ENCODE measurements at places on chromosomes 5 and 9. TPM values are rescaled to one million over a fixed set of nuclear protein-coding genes. Genes with fewer than 3 reads are reported as not detected.

- H3K27me3 ChIP-seq, result no peaks in the 10 kb centered on the region
- H3K27ac ChIP-seq, result no peak overlapping the region
- H3K4me1 ChIP-seq, result peaks cover 2% of the 10 kb centered on the region
These were observed 4.8 kb downstream of the N4BP3 start for GRCh38 chr5:178117923-178118701.

Gene PCDHB12
- 6.6 TPM for total RNA-seq

DNA sequence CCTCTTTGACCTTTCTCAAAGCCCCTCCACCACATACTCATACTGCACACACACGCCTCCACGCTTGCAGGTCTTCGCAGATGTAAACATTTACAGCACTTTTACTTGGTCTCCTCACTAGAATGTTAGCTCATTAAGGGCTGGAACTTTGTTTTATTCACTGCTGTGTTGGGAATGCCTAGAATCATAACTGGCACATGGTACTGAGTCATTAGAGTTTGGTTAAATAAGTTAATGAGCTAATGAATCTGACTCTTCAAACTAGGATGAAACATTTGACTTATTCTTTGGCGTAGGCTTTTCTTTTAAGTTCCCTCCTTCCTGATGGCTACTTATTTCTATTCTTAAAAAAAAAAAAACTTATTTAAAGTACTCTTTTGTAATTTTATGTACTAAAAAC, 28.9 kb downstream of the MAN2A1 start:
- no peaks in the 10 kb centered on the region for H3K4me1 ChIP-seq
- DNase-seq, result no peak
- H3K36me3 ChIP-seq, result no peaks in the 10 kb centered on the region

- no peak for DNase-seq
- H3K4me3 ChIP-seq, result no peak within 1 kb of the TSS
- H3K36me3 ChIP-seq, result no peaks in the 10 kb centered on the region
- H3K27me3 ChIP-seq, result no peaks in the 10 kb centered on the region
- H3K27ac ChIP-seq, result no peak within 1 kb of the TSS
These were observed at the start of gene IFNA6 for GRCh38 chr9:21350787-21351186. Gene IFNA6, minus strand, starts transcription at chr9:21350887. Its CDS starts 0 bp downstream, at chr9:21350887.

Gene TNFSF15
- 0.34 TPM for total RNA-seq

GRCh38 chr9:32399110-32399815, 14.8 kb downstream of the ACO1 start:
- no peaks in the 10 kb centered on the region for H3K36me3 ChIP-seq
- no peaks in the 10 kb centered on the region for H3K27me3 ChIP-seq
- DNase-seq, result no peak

Gene SPINK13
- total RNA-seq, result not detected

- no peak for DNase-seq
- no peaks in the 10 kb centered on the region for H3K4me1 ChIP-seq
- no peaks in the 10 kb centered on the region for H3K27me3 ChIP-seq
- H3K36me3 ChIP-seq, result no peaks in the 10 kb centered on the region
- no peak overlapping the region for H3K4me3 ChIP-seq
These were observed 309.6 kb upstream of the CD180 start for GRCh38 chr5:67506241-67506640.

- H3K27ac ChIP-seq, result no peak overlapping the region
- no peak overlapping the region for H3K4me3 ChIP-seq
- no peaks in the 10 kb centered on the region for H3K36me3 ChIP-seq
These were observed 71.4 kb upstream of the STXBP1 start for GRCh38 chr9:127540664-127541041.

- H3K4me3 ChIP-seq, result no peak overlapping the region
- H3K27ac ChIP-seq, result no peak overlapping the region
- peaks cover 2% of the 10 kb centered on the region for H3K27me3 ChIP-seq
- no peaks in the 10 kb centered on the region for H3K36me3 ChIP-seq
These were observed 680.8 kb upstream of the SEMA6A start for GRCh38 chr5:117255211-117256027.

GRCh38 chr5:125176005-125176390, 429.6 kb upstream of the ZNF608 start:
- H3K36me3 ChIP-seq, result no peaks in the 10 kb centered on the region
- H3K27ac ChIP-seq, result no peak overlapping the region
- no peaks in the 10 kb centered on the region for H3K4me1 ChIP-seq
- H3K27me3 ChIP-seq, result no peaks in the 10 kb centered on the region

Gene FUT7
- 0.08 TPM for total RNA-seq

Gene DMRT3
- total RNA-seq, result not detected

- no peak for DNase-seq
- no peak overlapping the region for H3K27ac ChIP-seq
- no peaks in the 10 kb centered on the region for H3K4me1 ChIP-seq
- no peaks in the 10 kb centered on the region for H3K27me3 ChIP-seq
These were observed 283.2 kb downstream of the DMAC1 start for GRCh38 chr9:7516376-7516775.

GRCh38 chr9:115209601-115210306, 91.8 kb upstream of the TNC start:
- no peak for DNase-seq
- H3K4me3 ChIP-seq, result no peak overlapping the region
- H3K27ac ChIP-seq, result no peak overlapping the region

Gene OBP2B
- total RNA-seq, result not detected

DNA sequence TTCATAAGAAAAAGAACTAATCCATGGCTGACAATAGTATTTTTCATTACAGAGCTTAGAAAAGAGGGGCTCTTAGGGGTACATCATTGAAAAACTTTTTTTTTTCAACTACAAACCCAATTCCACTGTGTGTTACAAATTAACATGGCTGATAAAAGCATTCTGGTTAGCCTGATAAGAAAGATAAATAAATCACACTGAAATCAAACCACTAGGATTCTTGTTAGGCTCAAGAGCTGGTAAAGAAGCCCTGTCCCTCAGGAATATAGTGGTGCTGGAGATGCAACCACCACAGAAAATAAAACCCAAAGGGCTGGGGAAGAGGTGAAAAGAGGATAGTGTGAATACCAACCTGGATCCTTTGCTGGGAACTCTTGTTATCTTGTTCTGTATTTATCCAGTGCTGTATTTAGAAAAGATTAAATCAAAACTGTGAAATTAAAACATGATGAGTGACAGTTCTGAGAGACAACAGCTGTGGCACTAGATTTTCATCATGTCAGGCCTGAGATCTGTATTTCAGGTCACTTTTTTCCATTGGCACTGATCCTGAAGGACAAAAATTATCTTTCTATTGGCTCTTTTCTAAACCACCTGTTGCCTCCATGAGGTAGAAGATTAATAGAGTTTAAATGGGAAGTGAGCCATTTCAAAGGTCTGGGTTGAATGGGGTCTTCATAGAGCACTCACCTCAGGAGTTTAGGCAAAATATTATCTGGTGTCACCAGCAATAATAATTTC, 118.6 kb downstream of the ARRDC3 start:
- no peaks in the 10 kb centered on the region for H3K4me1 ChIP-seq
- H3K27ac ChIP-seq, result no peak overlapping the region
- no peaks in the 10 kb centered on the region for H3K36me3 ChIP-seq
- no peak for DNase-seq
- H3K4me3 ChIP-seq, result no peak overlapping the region

Gene EIF4E1B
- not detected for total RNA-seq

GRCh38 chr9:95107976-95108375, 209.5 kb downstream of the FANCC start:
- no peak overlapping the region for H3K4me3 ChIP-seq
- no peaks in the 10 kb centered on the region for H3K27me3 ChIP-seq
- peaks cover 4% of the 10 kb centered on the region for H3K4me1 ChIP-seq

- H3K27me3 ChIP-seq, result no peaks in the 10 kb centered on the region
- H3K27ac ChIP-seq, result no peak overlapping the region
- no peaks in the 10 kb centered on the region for H3K36me3 ChIP-seq
- H3K4me1 ChIP-seq, result no peaks in the 10 kb centered on the region
- no peak for DNase-seq
These were observed 3.0 kb downstream of the GOLM1 start for GRCh38 chr9:86096386-86096785.

Gene SPZ1
- total RNA-seq, result not detected

Gene TSLP
- total RNA-seq, result not detected

GRCh38 chr5:99945478-99946442, 589.4 kb upstream of the FAM174A start:
- H3K4me3 ChIP-seq, result no peak overlapping the region
- no peaks in the 10 kb centered on the region for H3K27me3 ChIP-seq
- no peaks in the 10 kb centered on the region for H3K4me1 ChIP-seq
- no peak for DNase-seq

GRCh38 chr5:110477911-110478310, 248.6 kb downstream of the TMEM232 start:
- no peaks in the 10 kb centered on the region for H3K27me3 ChIP-seq
- DNase-seq, result no peak
- H3K4me3 ChIP-seq, result no peak overlapping the region
- H3K36me3 ChIP-seq, result no peaks in the 10 kb centered on the region
- no peak overlapping the region for H3K27ac ChIP-seq

DNA sequence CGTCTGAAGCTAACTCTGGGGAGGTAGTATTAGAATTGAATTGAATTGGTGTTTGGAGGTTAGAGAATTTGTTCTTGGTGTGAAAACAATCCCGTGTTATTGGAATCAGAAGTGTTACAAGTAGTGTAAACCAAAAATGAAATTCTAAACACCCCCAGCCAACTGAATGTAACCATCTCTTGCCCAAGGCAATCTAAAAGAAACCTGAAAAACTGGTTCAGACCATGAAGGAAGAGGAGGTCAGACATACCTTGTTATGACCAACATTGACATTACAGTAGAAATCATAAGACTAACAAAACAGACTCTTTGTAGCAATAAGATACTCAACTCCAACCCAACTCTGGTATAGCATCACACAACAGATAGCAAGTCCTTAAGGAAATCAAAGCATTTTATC, 159.0 kb downstream of the TUSC1 start:
- H3K36me3 ChIP-seq, result no peaks in the 10 kb centered on the region
- no peak overlapping the region for H3K27ac ChIP-seq
- H3K4me3 ChIP-seq, result no peak overlapping the region
- DNase-seq, result no peak
- H3K4me1 ChIP-seq, result no peaks in the 10 kb centered on the region

GRCh38 chr9:86885232-86885631, 62.1 kb downstream of the GAS1 start:
- no peak overlapping the region for H3K4me3 ChIP-seq
- no peaks in the 10 kb centered on the region for H3K36me3 ChIP-seq
- no peak for DNase-seq
- H3K4me1 ChIP-seq, result no peaks in the 10 kb centered on the region

DNA sequence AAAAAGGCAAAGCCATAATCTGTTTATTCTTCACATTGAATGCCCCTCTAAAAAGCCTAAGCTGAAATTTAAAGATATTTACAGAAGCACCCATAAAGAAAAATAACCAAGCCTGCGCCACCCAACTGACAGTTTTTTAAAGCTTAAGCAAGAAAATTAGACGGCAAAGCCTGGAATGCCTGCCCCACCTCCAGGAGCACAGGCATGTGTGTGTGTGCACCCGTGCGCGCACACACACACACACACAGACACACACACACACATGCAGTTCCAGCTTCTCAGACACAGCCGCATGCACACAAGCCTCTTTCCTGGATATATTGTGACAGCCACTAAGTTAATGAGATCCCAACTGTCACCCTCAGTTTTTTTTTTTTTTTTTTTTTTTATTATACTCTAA, 88.2 kb downstream of the FRMD3 start:
- no peaks in the 10 kb centered on the region for H3K27me3 ChIP-seq
- DNase-seq, result no peak
- no peak overlapping the region for H3K27ac ChIP-seq
- H3K36me3 ChIP-seq, result no peaks in the 10 kb centered on the region
- H3K4me1 ChIP-seq, result peaks cover 9% of the 10 kb centered on the region
- no peak overlapping the region for H3K4me3 ChIP-seq

Gene FBP1
- 0.30 TPM for total RNA-seq

GRCh38 chr9:98185021-98185567, 7.3 kb downstream of the CORO2A start:
- H3K27me3 ChIP-seq, result no peaks in the 10 kb centered on the region
- no peak for DNase-seq
- no peaks in the 10 kb centered on the region for H3K36me3 ChIP-seq
- H3K4me1 ChIP-seq, result no peaks in the 10 kb centered on the region

Gene PCDHAC2
- 0.15 TPM for total RNA-seq

Gene FCN2
- total RNA-seq, result 0.23 TPM

GRCh38 chr5:139651043-139651834, 3.1 kb downstream of the CXXC5 start:
- peaks cover 2% of the 10 kb centered on the region for H3K27me3 ChIP-seq
- no peak for DNase-seq
- no peak overlapping the region for H3K27ac ChIP-seq
- peak overlapping the region; percentile 49 for H3K4me3 ChIP-seq

DNA sequence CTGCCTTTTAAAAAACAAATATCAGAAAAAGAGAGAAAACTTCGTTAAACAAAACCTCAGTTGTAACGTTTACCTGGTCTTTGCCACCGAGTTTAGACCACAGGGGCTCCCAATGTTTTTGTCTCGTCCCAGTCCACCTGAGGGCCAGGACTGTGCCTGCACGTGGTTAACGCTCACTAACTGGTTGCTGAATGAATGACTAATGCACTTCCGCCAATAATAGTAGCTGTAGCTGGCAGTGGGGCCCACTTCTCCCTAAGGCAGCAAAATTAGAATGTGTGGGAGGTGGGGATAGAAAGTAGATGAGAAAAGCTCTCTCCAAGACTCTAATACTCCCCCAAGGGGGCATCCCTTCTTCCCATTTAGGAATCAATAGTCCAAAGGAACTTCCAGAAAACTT, 29.1 kb upstream of the MED27 start:
- H3K27ac ChIP-seq, result no peak overlapping the region
- H3K36me3 ChIP-seq, result no peaks in the 10 kb centered on the region
- H3K4me1 ChIP-seq, result no peaks in the 10 kb centered on the region
- DNase-seq, result no peak
- no peak overlapping the region for H3K4me3 ChIP-seq

Gene CANX
- 683 TPM for total RNA-seq

Gene ENTREP1
- total RNA-seq, result 28.2 TPM

Gene CEL
- total RNA-seq, result 6.7 TPM

- peaks cover 20% of the 10 kb centered on the region for H3K4me1 ChIP-seq
- no peaks in the 10 kb centered on the region for H3K36me3 ChIP-seq
- no peak overlapping the region for H3K4me3 ChIP-seq
- no peaks in the 10 kb centered on the region for H3K27me3 ChIP-seq
These were observed 173.9 kb downstream of the AOPEP start for GRCh38 chr9:94900222-94901018.

DNA sequence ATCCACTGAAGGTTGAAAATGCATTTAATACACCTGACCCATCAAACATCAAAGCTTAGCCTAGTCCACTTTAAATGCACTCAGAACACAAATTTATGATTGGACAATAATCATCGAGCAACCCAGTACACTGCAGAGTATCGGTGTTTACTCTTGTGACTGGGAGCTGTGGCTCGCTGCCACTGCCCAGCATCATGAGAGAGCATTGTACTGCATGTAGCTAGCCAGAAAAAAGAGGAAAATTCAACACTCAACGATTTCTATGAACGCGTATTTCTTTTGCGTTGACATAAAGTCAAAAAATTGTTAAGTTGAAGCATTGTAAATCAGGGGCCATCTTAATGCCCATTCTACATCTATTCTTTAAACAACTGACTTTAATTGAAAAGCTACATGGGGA, 95.1 kb upstream of the CD180 start:
- H3K27me3 ChIP-seq, result no peaks in the 10 kb centered on the region
- DNase-seq, result no peak
- H3K36me3 ChIP-seq, result no peaks in the 10 kb centered on the region

Measured in ovary (tissue), 10 donors.